ENCODE measurements at places on chromosomes 2 and 18.
A peak's percentile ranks its signal among the peaks of the same experiment; 100 is the strongest.

DNA sequence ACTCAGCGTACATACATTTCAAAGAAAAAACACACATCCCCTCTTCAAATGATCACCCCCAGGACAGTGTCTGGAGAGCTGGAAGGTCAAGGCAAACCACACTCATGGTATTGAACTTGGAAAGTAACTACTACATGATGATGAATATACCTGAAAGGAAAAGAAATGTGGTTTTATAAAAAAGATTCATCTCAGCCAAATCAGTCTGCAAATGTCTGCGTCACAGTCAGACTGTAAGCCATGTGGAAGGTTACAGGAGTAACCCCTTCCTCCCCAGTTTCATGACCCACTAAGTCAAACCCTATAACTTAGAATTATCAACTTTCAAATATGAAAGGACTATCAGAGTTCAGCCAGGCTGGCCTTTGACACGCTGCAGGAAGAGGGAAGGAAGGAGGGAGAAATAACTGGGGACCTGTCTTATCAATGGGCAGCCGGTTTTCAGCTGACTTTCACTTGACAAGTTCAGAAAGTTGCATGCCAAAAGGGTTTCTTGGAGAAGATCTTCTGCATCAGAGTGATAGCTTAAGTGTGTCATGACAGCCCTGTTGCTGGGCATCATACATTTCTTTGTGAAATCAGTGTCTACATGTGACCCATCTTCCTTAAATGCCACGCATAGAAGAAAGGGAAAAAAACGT is 7.0 kb upstream of the BMP10 start:
- no peak for DNase-seq

DNA sequence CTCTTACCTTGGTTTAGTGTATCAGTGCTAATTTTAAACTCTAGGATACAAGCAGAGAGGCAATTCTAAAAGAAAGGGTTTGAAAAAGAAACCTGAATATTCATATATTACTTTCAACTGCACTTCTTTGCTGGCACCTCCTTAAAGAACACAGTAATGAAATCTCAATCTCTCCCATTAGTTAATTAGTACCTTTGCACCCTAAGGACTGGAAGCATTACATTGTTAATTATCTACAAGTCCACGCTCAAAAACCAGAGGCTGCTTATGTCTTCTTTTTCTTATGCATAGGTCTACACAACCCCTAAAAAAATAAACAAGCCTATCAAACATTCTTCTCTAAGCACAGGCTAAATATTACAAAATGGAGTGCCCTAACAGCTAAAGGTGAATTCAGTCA is 20.2 kb downstream of the EPHA4 start:
- no peak for DNase-seq

DNA sequence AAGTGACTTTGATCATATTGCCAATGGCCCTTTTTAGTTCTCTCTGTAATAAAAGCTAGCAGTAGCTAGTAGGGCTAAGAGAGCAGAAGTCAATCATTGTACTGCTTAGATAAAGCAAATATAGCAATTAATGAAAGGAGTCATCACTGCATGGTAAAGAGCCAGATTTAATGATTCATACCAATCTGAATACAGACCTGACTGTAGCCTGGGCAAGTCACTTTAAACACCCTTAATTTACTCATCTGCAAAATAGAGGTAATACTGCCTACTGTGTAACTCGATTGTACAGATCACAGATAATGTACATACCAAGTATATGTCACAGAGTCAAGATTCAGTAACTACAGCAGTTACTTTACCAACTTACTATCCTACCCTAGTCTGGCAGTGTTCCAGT is 63.6 kb downstream of the ASXL2 start:
- DNase-seq = no peak

GRCh38 chr2:197708331-197708730 is 3.2 kb downstream of the MARS2 start:
- peak; percentile 62 for DNase-seq

DNA sequence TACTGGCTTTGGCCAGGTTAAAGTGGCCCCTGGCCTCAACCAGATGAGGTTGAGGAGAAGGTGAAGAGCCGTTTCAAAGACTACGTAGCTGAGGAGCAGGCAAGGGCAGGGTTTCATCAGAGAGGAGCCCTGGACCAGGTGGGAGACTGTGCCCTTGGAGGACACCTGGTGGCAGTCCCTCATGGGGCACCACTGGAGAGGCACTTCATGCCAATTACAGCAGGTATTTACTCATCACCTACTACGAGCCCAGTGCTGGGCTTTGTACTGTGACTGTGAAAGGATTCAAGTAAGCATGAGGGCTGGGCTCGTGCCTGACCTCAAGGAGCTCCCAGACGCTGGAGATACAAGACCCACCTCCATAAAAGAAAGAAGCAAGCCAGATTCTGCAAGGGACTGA is 37.6 kb downstream of the SMAD7 start:
- DNase-seq = no peak

GRCh38 chr2:144703852-144704708 is 184.2 kb upstream of the ZEB2 start:
- peak; percentile 51 for DNase-seq

DNA sequence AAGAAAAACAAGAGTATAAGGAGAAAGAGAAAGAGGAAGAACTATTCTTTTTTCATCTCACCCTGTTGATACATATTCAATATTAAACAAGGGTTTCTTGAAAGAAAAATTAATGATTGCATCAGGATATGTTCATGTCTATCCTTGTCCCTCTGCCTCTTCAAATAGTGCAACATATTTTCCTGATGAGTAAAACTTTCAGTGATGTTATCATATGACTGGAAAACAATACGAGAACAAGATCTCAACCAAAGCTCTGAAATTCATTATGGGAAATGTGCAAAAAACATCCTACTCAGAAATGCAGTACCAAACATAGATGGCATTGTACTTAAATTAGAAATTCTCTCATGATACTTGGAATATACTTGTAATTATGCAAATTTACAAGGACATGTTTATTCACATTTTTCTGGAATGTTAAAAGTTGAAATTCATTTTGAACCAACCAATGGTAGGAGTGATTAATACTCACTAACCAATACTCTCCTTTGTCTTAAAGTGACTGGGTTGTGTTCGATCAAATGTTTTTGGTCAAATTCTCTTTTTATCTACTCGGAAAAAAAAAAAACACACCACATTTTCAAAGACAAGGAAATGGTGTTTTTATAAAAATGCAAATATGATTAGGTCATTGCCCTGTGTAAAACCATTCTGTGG is 148.9 kb upstream of the GULP1 start:
- peak; percentile 34 for DNase-seq

- no peak for DNase-seq
Observed at GRCh38 chr18:9101730-9102507, 580 bp upstream of the NDUFV2 start.

DNA sequence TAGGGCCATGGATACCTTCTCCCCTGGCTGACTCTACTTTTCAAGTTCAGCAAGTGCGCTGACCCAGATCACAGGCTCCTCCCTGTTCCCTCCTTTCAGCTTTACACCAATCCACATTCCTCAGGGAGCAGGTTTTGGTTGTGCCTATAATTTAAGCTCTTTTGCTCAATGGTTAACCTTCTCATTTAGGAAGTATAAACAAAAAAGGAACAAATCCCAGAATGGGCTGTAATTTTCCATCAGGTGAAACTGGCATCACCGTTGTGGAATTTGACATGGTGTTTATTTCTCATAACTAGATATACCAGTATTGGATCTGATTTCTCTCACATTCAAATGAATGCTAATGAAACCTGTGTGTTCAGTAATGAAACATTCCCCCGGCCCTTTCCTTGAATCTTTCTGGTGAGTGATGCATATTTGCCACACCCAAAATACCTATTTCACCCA is 13.6 kb downstream of the STRN start:
- DNase-seq = no peak

- DNase-seq = no peak
Observed at GRCh38 chr18:31371989-31372388, 4.6 kb upstream of the DSG4 start.

DNA sequence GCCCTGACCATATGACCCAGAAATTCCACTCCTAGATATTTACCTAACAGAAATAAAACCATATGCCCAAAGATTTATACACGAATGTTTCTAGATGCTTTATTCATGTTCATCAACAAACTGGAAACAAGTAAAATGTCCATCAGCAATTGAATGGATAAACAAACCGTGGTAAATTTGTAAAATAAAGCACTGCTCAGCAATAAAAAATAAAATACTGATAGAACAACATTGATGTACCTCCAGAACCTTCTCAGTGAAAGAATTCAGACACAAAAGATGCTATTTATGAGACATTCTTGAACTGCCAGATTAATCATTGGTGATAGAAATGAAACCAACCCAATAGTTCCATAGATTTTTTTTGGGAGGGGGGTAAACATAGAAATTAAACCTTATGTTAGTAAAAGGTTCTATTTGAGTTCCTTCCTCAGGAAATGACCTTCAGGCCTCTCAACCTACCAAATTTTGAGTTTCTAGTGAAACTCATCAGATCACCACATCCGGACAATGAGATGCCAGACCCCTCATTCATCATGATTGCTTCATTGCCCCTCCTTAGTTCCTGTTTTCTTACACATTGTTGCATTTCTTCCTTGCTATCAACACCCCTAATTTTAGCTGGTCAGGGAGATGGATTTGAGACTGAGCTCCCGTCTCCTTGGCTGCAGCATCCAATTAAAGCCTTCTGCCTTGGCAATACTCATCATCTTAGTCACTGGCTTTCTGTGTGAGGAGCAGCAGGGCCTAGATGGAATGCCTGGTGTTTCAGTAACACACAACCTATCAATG is 203.5 kb downstream of the LPIN1 start:
- DNase-seq = no peak

GRCh38 chr2:76391678-76392077 is 681.0 kb upstream of the GCFC2 start:
- no peak for DNase-seq

DNA sequence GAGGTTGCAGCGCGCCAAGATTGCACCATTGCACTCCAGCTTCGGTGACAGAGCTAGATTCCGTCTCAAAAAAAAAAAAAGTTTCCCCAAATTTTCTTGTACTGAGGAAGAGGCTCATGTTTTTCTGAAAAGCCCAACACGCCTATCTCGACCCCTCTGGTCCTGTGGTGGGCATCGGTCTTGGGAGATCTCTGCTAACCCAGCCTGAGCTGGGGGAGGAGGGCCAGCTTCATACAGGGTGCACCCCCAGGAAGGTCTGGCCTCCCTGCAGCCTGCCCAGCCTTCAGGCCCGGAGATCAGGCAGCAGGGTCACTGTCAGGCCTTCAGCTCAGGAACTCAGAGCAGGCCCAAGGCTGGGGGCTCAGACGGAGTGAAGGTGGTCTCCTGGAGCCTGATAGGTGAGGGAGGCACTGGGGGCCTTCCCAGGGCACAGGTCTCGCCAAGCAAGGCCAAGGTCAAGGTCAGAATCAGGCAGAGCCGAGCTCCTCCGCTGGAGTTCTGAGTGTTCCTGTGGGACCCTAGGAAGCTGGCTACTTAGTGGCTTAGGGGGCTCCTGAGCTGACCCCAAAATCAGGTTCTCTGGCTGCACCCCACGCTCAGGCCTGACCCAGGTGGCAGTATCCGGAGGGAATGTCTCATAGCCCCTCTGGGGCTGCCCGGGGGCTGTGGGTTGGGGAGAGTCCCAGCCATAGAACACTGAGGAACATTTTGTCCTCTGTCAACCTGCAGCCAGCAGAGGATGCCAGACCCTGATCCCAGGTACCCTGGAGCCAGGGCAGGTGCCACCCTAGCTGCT is 37.9 kb upstream of the SMAD7 start:
- no peak for DNase-seq

DNA sequence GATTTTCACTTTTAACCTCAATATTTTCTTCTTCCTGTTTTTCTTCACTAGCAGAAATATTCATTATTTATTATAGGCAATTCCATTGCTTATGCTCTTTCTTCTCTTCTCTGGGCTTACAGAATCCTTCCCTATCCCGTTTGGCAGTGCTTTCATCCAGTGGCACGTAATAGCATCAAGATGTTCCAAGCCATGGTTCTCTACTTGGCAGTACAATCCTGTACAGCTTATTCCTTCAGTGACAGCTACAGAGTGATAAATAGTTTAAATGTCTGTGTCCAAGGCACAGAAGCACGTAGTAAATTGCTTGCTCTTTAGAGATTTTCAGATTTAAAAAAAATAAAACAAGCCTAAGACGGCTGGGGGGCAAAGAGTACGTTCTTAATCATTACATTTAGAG is 1964.3 kb downstream of the SUCLG1 start:
- DNase-seq = no peak

GRCh38 chr2:43759195-43759594 is 14.6 kb upstream of the DYNC2LI1 start:
- DNase-seq = no peak

DNA sequence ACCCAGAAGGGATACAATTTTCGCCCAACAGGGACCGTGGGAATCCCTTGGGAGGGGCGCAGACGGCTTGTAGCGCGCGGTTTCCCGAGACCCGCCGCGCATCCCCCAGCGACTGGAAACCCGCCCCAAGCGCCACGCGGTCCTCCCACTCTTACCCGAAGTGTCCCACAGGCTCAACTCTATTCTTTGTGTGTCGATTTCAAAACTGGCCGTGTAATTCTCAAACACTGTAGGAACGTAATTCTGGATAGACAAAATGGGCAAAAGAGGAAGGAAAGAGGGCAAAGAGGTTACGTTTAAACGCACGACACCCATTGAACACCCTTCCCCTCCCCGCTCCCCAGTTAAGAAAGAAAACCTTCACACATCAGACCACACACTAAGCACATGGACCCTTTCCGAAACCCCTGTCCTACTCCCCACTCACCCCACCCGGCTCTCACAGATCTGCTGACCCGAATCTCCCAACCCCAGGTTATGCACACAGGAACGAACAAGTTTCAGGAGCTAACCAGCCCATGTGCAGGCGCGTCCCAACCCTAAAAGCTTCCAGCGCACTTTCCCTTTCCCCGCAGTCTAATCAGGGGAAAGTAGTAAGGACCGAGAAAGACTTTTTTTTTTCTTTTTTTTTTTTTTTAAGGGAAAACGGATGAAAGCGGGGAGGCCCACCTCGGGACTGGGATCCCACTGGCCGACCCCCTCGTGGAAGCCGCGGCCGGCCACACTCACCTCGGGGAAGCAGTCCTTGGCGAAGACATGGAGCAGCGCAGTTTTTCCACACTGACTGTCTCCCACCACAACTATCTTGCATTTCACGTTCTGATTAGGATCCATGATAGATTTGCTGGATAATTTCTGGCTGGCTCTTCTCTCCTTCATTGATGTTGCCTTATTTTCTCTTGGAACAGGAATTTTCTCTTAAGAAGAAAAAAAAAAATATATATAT is 655 bp downstream of the RND3 start:
- DNase-seq = no peak

- no peak for DNase-seq
Observed at GRCh38 chr2:121459291-121459690, 71.4 kb upstream of the RNU4ATAC start.

- DNase-seq = no peak
Observed at GRCh38 chr2:78928502-78928901, 97.0 kb upstream of the REG3G start.

DNA sequence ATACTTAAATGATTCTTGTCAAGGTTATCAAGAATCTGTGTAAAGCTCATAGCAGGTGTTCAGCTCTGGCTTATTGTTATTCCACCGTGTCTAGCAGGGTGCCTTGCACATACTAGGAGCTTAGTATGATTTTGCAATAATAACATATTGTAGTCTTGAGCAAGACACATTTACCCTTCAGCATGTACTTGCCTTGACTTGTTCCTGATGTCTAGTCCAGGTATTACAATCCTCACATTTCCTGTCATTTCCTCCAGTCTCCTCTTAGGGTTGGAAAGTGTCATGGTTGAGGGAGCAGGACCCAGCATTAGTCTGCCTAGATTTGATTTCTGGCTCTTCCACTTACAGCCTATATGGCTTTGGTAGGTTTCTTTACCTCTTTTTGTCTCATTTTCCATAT is 246.1 kb downstream of the RAD51AP2 start:
- DNase-seq = no peak

- DNase-seq = no peak
Observed at GRCh38 chr2:109062145-109062858, 66.7 kb upstream of the SH3RF3 start.

GRCh38 chr2:63769915-63770314 is 71.8 kb upstream of the UGP2 start:
- no peak for DNase-seq

Data from fibroblast of skin of left quadriceps (primary cell).